ENCODE measurements at places on chromosomes 7 and 10.

DNA sequence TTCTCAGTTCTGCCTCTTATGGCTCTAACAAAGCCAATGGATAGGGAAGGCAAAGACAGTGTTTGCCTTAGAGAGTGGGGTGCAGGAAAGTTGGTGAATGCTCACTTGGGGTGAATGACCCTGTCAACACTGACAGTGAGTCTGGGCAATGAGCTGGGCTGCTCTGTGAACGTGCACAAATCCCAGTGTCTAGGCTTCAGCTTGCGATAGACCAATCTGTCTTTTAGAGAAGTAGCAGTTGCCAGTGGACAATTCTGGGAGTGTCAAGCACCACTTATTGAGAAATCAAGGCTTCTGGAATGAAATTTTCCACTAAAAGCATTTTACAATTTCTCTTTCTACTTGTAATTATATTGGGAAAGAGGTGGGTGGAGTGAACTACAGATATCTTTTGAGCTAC lies 141.4 kb downstream of the HERPUD2 start:
- no peak for DNase-seq

DNA sequence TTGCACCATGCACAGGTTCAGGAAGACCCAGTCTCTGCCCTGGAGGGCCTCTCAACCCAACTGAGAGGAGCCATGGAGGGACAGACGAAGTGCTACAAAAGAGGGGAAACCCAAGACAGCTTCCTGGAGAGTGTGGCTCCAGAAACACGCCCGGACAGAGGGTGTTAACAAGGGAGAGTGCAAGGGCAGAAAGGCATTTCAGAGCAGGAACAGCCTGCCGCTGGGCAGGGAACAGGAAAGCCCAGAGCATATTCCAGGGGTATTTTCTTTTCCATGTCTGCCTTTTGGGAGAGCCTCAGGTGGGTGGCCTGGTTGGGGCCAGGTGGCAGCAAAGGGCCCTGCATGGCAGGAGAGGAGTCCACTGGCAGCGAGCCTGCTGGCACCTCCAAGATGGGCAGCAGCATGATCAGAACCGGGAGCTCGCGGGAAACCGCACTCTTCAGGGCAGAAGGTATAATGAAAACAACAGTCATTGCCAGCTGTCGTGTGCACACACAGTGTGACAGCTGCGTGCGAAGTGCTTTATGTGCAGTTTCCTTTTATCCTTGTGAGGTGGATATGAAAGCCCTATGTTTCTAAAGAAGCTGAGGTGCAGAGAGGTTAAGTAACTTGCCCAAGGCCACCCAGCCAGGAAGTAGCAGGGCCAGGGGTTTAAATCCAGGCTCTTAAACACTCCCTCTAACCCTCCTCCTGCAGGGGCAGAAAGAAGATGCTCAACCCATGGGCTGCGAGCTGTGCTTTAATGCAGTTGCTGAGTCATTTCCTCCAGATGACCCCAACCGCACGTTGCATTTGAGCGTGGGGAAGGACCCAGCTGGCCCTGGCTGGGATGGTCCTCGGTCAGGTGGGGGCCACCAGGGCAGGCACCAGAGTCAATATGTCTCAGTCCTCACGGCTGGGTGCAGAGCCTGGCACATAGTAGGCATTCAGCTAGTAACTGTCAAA lies 128.6 kb downstream of the OAT start:
- peak; percentile 60 for DNase-seq

GRCh38 chr7:46651561-46652088 lies 730.6 kb upstream of the IGFBP3 start:
- no peak for DNase-seq

- no peak for DNase-seq
Measured at GRCh38 chr10:35940141-35941041, 298.3 kb upstream of the FZD8 start.

DNA sequence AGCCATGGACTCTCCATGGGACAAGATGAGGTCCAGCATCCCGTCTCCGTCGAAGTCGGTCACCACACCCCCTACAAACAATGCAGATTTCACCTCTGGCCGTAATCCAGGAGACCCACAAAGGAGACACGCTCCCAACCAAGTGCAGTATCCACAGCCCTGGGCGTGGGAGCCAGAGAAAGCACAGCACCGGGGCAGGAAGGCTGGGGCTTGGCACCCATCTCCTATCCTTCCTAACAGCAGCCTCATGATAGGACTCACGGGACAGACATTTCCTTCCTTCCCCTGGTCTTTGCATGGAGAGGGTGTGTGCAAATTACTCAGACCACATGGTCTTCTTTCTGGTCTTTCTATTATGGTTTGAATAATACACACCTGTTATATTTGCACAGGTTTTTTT lies 46.3 kb downstream of the GOLGA7B start:
- no peak for DNase-seq

DNA sequence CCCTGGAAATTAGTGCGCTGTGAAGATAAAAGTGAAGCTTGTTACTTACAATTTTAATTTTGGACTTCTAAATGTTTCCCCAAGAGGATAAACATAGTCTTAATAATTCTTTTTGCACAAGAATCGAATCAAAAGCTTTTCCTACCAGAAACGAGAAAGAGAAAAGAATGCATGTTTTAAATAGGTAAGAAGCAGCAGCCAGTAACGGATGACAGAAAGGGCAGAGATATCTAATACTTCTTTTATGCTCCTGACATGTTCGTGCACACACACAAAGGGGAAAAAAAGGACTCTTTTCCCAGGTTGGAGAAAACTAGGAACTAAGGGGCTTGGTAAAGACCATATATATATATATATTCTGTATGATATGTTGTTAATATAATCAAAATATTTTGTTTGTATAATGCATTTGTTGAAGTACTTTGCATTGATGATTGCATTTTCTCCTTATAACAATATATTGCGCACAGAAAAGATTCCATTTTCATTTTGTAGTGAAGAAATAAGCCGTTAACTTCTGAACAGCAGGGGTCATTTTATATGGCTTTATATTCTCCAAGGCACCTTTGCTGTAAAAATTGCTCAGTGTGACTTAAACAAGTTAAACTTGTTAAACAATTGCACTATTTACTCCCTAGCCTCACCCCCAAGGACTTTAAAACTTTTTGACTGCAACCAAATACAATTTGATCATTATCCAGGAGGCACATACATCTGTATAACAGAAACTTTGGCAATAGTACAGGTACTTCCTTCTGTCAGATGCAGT lies 2.2 kb downstream of the PRKAR2B start:
- DNase-seq: no peak

GRCh38 chr7:156560075-156560474 lies 80.5 kb upstream of the RNF32 start:
- no peak for DNase-seq

GRCh38 chr7:139560678-139561077 lies 37.2 kb downstream of the CLEC2L start:
- DNase-seq: no peak

- DNase-seq: no peak
Measured at GRCh38 chr7:23349484-23350157, 50.5 kb downstream of the MALSU1 start.

GRCh38 chr7:140165422-140165821 lies 11.4 kb downstream of the KDM7A start:
- no peak for DNase-seq

DNA sequence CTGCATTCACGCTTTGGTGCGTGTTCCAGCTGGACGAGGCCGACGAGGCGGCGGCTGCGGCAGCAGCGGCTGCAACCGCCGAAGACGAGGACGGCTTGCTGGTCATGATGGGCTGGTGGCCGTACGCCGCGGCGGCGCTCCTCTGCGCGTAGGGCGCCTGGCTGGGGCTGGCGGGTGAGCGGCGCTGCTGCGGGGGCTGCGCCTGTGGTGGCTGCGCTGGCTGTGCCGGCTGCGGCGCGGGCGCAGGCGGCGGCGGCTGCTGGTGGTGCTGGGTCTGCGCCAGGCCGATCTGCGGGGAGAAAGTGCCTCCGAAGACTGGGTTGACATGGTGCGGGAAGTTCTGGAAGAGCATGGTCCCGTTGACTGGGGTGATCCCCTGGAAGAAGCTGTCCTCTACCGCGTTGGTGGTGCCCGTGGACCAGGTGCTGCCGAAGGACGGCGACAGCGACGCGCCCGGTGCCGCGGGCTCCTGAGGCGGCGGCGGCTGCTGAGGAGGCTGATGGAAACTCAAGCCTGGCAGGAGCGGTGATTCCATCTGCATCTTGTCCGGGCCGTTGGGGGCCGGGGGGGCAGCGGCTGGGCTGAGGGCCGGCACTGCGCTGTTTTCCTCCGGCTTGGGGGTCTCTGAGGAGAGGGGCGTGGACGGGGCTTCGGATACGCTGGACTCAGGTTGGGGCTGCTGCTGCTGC lies 51.1 kb downstream of the CPEB3 start:
- peak; percentile 70 for DNase-seq

GRCh38 chr7:4633012-4633411 lies 49.1 kb upstream of the FOXK1 start:
- no peak for DNase-seq

DNA sequence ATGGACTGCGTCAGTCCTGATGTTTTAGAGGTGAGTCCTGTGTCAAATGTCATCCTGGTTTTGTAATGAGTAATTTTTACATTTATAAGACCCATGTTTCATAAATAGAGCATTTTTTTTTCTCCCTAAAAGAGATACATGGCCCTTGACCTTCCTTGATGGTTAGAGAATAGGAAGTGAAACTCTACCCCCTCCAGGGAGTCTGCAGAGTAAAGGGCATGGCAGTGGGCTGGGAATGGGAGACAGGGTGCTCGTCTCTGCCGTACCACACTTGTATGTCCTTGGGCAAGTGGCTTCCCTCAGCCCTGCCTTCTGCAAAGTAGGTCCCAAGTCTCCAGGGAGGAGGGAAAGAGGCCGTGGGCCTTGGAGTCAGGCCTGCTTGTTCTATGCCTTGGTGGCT lies 63.9 kb downstream of the WDFY4 start:
- DNase-seq: no peak

DNA sequence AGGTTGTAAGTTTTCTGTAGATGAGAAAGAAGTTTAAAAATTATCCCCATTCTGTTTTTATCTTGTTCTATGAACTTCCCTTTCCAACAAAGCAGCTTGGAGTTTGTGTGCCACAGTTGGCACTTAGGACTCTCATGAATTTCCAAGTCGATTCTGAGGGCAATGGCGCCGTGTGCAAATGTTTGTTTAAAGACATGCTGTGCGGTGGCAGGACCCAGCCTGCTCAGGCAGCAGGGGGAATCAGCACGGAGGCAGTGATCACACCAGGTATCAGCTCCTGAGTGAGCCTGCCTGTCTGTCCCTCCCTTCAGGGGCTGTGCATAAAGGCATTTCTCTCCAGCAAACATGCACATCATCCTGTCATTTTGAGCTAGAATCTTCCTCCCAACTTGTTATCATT lies 109.8 kb upstream of the WDR11 start:
- no peak for DNase-seq

- no peak for DNase-seq
Measured at GRCh38 chr7:104967595-104967994, 46.4 kb upstream of the KMT2E start.

GRCh38 chr10:127978481-127978880 lies 71.6 kb downstream of the PTPRE start:
- DNase-seq: no peak
